Stimulated activated effector memory CD8-positive, alpha-beta T cell treated with anti-CD3 and anti-CD28 coated beads, Interleukin-12 subunit alpha, Interleukin-12 subunit beta, amount 100 ng/mL, for 72 hours (primary cell): ENCODE measurements at places on chromosomes 4 and X.

DNA sequence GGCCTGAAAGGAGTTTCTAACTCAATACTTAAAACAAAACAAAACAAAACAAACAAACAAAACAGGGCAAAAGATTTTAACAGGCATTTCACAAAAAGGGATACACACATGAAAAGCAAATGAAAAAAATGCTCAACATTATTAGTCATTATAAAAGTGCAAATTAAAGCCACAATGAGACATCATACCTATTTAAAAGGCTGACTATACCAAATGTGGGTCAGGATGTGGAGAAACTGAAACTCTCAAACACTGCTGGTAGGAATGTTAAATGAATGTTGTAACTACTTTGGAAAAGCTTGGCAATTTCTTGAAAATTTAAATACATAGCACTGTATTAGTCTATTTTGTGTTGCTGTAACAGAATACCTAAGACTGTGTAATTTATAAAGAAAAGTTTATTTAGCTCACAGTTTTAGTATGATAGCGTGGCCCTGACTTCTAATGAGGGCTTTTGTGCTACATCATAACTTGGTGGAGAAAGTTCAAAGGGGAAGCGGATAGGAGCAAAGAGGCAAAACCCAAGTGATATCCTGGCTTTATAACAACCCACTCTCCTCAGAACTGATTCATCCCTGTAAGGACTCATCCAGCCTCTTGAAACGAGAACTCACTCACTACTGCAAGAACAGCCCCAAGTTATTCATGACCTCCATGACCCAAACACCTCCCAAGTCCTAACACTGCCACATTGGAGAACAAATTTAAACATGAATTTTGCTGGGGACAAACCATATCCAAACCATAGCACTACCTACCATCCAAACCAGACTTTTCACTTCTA, 214.0 kb downstream of the TEX11 start:
- DNase-seq, result no peak

GRCh38 chr4:139851133-139851532, 185.5 kb downstream of the MGST2 start:
- no peak for DNase-seq

- DNase-seq, result no peak
These were observed 161.3 kb upstream of the KIT start for GRCh38 chr4:54496412-54496811.

GRCh38 chr4:132026166-132026565, 1122.9 kb upstream of the PCDH10 start:
- no peak for DNase-seq

- DNase-seq, result no peak
These were observed 13.0 kb downstream of the NSDHL start for GRCh38 chrX:152843852-152844251.

- no peak for DNase-seq
These were observed 5.8 kb downstream of the ITM2A start for GRCh38 chrX:79361192-79361870.

- no peak for DNase-seq
These were observed 594.5 kb downstream of the ARAP2 start for GRCh38 chr4:35649778-35650177.

DNA sequence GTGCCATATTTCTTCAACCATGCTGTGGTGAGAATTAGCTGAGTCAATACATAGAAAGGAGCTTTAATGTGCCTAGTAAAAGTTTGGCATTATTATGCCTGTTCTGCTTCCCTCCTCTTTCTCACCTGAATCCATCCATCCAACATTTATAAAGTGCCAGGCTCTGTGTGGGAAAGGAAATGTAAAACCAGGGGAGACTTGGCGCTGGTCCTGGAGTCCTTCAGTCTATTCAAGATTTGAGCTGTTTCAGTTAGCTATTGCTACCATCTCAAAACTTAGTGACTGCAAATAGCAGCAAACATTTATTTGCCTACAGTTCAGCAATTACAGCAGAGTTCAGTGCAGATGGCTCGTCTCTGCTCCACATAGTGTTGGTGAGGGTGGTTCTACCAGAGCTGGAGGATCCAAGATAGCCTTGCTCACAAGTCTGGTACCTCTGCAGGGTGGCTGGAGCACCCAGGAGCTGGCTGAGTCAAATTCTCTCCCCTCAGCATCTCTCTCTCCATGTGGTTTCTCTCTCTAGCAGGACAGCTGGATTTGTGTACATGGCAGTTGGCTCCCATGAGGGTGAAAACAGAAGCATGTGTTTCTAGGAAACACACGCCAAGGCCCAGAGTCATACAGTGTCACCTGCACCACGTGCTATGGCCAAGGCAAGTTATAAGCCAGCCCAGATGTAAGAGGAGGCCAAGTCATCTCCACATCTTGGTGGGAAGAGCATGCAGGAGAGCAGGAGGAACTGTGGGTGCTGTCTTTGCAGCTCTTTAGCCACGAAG, 77.3 kb downstream of the FHDC1 start:
- DNase-seq, result no peak
